ENCODE measurements at places on chromosomes 5 and 9. TPM values are rescaled to one million over a fixed set of nuclear protein-coding genes. Genes with fewer than 3 reads are reported as not detected.

Gene CHSY3
- 3.1 TPM for total RNA-seq

Gene IL9
- not detected for total RNA-seq

DNA sequence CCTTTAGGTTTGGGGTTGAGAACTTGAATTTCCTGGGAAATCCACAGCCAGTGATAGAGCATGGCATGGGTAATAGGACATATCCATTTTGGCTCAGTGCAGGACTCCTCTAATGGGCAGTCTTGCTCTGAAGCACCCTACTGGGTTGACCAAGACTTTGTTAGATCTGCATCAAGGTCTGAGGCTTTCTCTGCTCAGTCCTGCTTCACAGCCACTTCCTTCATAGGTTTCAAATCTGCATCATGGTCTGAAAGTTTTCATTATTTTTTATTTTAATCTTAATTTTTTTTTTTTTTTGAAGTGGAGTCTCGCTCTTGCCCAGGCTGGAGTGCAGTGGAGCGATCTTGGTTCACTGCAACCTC is 36.5 kb downstream of the KIF2A start:
- no peak for DNase-seq

- DNase-seq = no peak
Observed at GRCh38 chr9:134011401-134011800, 13.9 kb upstream of the BRD3OS start.

- DNase-seq = no peak
Observed at GRCh38 chr9:129485145-129485774, 135.6 kb downstream of the C9orf50 start.

DNA sequence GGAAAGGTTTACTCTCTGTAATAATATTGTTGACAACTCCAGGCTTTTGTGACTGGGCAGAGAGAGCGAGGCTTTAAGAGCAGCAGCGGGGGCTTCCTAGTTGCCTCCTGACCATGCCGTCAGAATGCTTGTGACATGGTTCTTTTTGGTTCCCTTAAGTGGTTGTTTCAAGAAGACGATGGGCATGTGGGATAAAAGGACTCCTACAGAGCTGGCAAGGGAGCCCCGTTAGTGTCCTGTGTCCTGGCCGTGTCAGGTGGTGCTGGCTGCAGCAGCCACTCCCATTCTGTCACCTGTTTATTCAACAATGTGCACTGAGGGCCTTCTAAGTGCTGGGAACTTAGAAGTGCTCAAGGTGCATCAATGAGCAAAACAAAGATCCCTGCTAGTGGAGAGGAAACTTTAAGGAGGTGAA is 19.7 kb downstream of the LCP2 start:
- no peak for DNase-seq

Data from mucosa of gallbladder (tissue), 1 donor.